Activated naive CD8-positive, alpha-beta T cell treated with anti-CD3 and anti-CD28 coated beads, Interleukin-2, amount 10 ng/mL, durations not matched to agents 7 days and 5 days (primary cell): ENCODE measurements at places on chromosomes 6 and 20. TPM values are rescaled to one million over a fixed set of nuclear protein-coding genes. Genes with fewer than 3 reads are reported as not detected.

The GPX5 gene
- total RNA-seq = not detected

The EPPIN gene
- not detected for total RNA-seq

DNA sequence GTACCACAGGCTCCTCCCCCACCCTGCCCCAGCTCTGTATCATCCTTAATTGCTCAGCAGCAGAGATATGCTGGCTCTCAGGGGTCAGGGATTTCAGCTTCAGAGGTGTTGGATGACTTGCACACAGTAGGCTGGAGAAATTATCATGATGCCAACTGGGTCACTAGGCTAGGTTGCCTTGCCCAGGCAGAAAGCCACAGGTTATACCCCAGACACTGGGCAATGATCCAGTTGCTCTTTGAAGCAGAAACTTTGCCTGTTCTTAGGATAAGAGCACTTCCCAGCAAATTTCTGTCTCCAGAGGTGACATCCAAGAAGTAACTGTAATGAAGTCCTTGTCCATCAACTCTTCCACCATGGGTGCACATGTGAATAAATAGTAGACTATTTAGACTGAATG is 38.3 kb upstream of the SCML4 start:
- no peak for DNase-seq

DNA sequence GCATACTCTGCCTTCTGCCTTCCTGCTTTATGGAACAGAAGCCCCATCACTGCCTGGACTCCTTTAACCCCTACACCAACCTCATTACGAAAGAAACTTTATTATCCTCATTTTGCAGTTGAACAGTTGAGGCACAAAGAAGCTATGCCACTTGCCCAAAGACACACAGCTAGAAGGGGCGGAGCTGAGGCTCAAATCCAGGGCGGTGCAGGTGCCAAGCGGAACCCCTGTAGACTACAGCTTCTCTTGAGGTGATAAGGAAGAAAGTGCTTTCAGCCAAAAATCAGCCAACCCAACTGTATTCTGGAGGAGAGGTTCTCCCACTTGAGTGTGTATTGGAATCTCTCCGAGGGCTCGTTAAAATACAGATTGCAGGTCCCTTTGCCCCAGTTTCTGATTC is 90.5 kb downstream of the PRND start:
- DNase-seq = no peak

GRCh38 chr6:87617405-87617804 is 27.5 kb downstream of the ORC3 start:
- DNase-seq = no peak

DNA sequence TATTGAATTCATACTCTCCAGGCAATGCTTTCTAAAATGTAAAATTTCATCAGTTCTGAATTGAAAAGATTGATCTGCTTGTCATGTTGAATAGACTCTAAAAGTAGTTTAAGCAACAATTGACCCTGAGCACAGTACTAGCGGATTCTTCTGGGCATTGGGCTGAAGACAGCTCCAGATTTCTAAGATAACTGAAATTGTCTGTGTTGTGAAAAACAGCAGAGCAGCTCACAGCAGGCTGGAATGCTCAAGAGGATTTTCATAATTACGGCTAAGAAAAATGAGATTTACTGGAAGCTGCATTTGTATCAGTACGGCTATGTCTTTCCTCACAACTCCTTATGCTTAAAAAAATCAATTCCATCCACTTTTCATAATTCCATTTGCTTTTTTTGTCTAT is 373.7 kb downstream of the HACE1 start:
- DNase-seq = no peak

- DNase-seq = no peak
Observed at GRCh38 chr6:73248192-73248903, 14.6 kb downstream of the KHDC1 start.

- no peak for DNase-seq
Observed at GRCh38 chr6:156033598-156033997, 578.0 kb upstream of the NOX3 start.

DNA sequence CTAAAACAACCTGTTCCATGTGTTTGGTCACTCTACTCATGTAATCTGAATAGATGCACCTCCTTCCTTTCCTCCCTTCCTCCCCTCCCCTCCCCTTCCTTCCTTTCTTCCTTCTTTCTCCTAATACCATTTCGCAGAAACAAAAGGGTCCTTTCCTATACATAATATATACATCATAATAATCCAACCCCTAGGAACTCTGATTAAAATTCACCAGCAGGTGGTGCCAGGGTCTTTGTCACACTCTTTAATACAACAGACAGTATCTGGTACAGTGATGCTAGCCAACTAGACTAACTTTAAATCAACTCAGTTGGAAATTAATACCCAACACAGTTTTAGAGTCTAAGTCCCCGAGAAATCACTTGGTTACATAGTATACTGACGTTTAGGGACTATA is 181.2 kb upstream of the SHLD1 start:
- DNase-seq = no peak

DNA sequence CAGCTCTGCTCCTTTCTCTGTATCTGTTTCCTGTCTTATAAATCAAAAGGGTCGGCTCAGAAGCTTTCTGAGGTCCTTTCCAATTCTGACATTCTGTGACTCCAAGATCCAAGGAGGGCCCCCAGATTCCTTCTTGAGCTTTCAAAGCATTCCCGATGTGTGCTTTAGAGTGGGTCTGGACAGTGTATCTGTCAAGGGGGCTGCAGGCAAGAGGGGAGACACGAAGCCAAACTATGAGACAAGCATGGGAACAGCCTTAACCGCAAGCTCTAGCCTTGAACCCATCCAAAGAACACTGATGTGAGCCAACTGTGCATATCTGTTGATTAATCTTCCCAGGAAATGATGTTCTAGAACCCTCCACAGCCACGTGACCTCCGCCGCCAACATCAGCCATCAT is 73.8 kb downstream of the TSHZ2 start:
- no peak for DNase-seq
